G401 (cell line): ENCODE measurements at places on chromosomes 4 and X.
A peak's percentile ranks its signal among the peaks of the same experiment; 100 is the strongest.

- no peak for DNase-seq
These were observed 12.4 kb upstream of the SH3RF1 start for GRCh38 chr4:169283114-169283509.

GRCh38 chrX:43861750-43862149, 20.5 kb downstream of the MAOB start:
- no peak for DNase-seq

GRCh38 chrX:150212672-150213480, 150.2 kb upstream of the MAMLD1 start:
- peak; percentile 1 for DNase-seq

DNA sequence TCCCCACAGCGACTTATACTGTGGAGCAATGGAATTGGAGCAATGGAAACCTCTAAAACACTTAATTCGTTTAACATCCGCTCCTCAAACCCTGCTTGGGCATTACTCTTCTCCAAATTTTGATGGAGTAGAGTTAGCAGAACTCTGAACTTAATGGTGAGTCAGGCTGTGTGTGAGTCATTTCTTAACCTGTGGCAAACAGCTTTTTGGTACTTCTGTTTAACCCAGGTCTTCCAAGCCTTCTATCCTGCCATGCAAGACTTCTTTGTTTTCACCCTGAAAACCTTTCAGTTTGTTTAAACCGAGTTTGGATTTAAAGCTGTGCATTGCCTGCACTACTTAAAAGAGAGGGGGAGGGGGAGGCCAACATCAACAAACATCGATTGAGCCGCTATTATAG, 3.6 kb upstream of the AMOT start:
- no peak for DNase-seq

DNA sequence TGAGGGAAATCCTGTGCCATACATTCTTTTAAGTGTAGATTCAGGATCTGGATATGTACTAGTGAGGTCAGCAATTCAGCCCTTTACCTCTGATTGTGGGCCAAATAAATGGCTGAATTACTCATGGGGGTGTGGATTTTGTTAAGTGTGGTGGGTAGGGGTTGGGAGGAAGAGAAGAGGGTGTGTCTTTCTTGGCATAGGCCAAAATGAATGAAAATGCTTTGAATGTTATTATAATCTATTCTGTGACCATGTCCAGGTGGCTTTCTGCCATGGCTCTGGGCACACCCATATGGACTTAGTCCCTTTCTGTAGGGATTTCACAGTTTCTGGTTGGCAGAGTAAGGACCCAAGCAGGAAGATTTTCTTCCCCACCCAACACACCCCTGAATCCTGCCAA, 244.3 kb downstream of the CBR4 start:
- no peak for DNase-seq

DNA sequence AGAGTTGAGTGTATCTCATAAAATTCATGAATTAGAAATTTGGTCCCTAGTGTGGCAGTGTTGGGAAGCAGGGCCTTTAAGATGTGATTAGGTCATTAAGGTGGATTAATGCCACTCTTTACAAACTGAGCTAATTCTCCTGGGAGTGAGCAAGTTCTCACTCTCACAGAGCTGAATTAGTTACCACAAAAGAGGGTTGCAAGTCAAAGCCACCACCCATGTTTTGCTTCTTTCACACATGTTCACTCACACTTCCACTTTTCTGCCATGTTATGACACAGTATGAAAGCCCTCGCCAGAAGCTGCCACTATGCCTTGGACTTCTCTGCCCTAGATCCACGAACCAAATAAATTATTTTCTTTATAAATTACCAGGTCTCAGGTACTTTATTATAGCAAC, 332.1 kb downstream of the ARAP2 start:
- DNase-seq: no peak

DNA sequence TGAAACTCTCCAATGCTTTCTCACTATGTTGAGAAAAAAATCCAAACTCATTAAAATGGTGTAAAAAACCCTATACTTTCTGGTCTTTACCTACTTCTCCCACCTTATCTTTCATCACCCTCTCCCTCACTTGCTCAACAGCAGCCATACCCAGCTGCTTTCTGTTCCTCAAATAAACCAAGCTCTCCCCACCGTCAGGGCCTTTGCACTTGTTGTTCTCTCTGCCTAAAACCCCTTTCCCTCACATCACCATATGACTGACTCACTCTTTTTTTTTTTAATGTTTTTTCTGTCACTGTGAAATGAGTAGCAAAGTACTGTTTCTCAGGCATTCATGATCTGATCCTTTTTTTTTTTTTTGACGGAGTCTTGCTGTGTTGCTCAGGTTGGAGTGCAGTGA, 122.3 kb upstream of the TMEM164 start:
- no peak for DNase-seq

DNA sequence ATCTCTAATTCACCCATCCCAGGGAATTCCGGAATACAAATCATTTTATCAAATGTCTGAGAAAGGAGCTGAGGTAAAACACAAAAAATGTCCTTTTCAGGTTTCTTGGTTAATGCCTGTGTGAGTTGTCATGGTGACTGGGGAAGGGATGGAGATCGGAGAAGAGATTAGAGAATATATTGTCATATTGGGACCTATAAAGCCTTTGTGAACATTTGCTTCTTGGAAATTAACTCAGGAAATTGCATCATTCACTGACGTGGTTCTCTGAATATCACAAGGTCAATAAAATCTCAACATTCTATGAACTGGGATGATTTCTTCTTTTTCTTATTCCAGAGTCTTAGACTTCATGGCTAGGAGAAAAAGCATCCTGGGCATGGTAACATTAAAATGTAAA, 174.8 kb upstream of the GLRA2 start:
- no peak for DNase-seq

GRCh38 chrX:115494161-115494560, 66.8 kb upstream of the PLS3 start:
- no peak for DNase-seq

DNA sequence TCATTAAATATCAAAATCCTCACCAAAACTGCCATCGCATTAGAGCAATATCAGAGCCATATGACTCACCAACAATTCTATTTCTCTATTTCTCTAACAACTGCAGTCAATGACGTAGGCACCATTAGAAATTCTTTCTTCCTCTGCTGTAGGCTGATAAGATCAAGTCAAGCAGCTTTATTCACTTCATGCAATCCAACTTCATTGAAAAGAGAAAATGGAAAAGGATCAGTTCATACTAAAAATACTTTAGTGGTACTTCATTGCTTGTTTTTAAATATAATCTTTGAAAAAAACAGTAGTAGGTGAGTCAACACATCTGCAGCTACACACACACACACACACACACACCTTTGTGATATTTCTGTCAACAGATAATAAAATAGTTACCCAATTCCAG, 345.3 kb upstream of the TENM3 start:
- DNase-seq: no peak

GRCh38 chr4:145154573-145154972, 25.8 kb downstream of the OTUD4 start:
- peak; percentile 46 for DNase-seq

DNA sequence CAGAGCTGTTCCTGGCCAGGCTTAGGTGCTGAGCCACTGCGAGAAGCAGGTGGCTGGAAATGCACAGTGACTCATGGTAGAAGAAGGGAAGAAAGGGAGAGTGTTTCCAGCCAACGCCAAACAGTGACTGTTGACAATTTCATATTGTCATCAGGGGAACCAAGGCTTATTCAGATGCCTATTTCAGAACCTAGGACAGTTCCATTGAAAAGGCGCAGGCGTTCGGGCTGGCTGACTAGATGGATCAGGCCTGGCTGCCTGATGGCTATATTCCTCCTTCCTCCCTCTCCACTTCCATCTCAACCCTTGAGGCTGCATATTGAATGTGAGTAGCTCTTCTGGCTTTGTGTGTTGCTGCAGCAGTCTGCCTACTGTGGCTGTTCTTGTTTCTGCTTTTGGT, 73.0 kb upstream of the FRMPD4 start:
- no peak for DNase-seq

- no peak for DNase-seq
These were observed 213.4 kb downstream of the MAML3 start for GRCh38 chr4:139940600-139940999.

GRCh38 chr4:95289028-95289634, 259.6 kb downstream of the UNC5C start:
- DNase-seq: no peak

DNA sequence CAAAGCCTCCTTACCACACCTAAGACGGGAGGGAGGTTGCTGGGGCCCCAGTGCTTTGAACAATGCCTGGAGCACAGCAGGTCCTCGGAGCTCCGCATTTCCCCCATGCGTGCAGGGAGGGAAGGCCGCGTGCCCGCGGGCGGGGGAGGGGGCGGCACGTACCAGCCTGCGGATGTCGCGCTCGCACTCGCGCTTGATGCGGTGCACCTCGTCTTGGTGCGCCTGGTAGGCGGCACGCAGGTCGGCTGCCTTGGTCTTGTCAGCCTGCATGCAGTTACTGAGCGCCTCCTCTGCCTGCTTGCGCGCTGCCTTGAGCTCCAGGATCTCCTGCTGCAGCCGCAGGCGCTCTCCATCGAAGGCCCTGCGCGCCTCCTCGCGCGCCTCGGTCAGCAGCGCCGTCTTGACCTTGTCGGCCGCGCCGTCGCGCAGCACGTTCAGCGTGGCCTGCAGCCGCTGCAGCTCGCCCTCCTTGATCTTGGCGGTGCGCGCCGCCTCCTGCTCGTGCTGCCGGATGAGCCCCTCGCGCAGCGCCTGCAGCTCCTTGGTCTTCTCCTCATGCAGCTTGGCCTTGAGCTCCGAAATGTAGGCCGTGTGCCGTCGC, 87.2 kb upstream of the C4orf50 start:
- DNase-seq: no peak

DNA sequence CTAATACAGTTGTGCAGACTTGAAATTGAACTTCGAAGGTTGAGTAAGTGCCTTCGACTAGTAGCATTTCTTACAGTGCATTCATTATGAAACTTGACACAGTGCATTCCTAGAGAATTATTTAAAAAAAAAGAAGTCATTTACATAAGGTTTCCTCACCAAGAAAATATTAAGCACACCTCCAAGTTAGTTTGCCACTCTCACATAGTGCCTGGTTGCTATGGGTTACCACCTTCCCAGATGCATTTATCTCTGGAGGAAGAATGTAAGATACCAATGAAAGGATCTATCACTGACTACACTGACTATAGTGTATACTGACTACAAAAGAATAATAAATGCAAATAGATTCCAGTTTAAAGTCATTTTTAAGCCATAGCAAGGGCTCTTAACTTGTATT, 311.9 kb upstream of the RASGEF1B start:
- no peak for DNase-seq

DNA sequence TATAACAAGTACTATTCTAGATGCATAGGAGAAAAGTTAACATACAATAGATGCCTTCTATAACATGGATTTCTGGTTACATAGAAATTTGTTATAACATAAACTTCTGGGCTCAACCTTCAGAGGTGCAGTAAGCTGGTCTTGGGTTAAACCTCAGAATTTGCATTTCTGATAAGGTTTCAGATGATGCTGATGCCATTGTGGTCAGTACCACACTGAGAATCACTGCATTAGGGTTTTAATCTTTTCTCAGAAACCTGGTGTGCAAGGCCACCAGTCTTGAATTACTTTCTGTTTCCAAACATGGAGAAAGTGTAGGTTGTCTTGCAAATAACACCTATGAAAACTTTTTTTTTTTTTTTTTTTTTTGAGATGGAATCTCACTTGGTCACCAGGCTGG, 146.2 kb downstream of the SPOCK3 start:
- no peak for DNase-seq

GRCh38 chr4:155007660-155008176, 200.7 kb upstream of the NPY2R start:
- DNase-seq: no peak

- DNase-seq: peak; percentile 0
These were observed 9.2 kb downstream of the VSIG4 start for GRCh38 chrX:66030505-66031317.

DNA sequence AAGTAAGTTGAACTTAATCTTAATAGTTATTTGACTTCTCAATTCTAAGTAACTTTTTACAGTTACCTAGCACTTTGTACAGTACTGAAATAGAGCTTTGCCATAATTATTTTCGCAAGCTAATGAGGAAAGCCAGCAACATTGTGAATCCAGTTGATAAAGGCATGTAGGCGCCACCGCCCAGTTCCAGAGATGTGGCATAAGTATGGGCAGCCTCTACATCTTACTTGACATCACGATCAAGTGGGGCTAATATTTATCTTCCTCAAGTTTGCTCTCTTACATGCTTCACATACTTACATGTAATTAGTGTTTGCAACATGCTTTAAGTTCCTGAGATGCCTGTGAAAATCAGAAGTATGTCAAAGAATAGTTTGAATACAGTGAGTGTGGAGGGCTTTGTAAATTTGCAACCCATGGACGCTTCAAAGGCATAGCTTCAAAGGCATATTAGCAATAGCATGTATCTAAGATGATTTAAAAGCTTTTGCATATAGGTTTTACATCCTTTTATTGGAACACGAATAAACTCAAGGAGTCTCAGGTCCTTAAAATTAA, 34.9 kb upstream of the VCX3B start:
- no peak for DNase-seq

DNA sequence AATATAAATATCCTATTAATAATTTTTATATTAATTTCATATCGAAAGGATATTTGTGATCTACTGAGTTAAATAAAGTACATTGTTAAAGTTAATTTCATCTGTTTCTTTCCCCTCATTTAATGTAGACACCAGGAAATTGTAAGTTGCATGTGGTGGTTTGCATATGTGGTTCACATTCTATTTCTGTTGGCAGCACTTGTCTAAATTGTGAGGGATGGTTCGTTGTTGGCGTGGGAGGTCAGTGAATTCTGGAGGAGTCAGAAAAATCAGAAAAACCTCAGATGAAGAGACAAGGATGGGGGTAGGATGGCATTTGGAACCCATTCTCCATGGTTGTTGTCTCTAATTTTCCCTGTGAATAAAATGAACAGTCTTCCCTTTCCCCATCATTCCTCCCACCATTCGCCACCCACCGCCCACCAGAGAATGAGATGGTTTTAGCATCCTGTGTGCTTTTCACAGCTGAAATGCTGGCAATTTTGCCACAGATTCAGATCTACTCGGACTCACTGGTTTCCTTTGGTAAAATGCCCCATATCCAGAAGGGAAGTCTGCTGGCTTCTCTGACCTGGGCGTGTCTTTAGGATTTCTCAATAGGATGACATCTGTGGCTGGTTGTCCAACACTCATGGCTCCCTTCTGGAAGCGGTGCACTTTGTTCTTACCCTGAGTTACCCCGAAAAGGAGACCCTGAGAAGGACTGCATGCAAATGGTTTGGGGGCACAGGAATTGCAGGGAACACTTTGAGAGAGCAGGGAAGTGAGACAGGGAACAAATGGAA, 52.3 kb downstream of the LGI2 start:
- DNase-seq: no peak

GRCh38 chr4:81839347-81840042, 367.8 kb upstream of the RASGEF1B start:
- no peak for DNase-seq

- no peak for DNase-seq
These were observed 184.0 kb upstream of the GALNTL6 start for GRCh38 chr4:171629182-171629581.

GRCh38 chrX:149938427-149938880, at the start of gene EOLA2:
EOLA2 (minus strand) TSS chrX:149938491; CDS start chrX:149933874, 4,617 bp downstream.
- DNase-seq: peak; percentile 98

- DNase-seq: no peak
These were observed 312.8 kb upstream of the EPHA5 start for GRCh38 chr4:65983061-65983460.
